ENCODE measurements at places on chromosomes 4 and X.

- DNase-seq: no peak
These were observed 15.5 kb upstream of the HTRA3 start for GRCh38 chr4:8254076-8254475.

GRCh38 chr4:183814461-183814860 is 90.6 kb upstream of the STOX2 start:
- DNase-seq: no peak

GRCh38 chr4:57078685-57079521 is 31.3 kb downstream of the IGFBP7 start:
- DNase-seq: no peak

DNA sequence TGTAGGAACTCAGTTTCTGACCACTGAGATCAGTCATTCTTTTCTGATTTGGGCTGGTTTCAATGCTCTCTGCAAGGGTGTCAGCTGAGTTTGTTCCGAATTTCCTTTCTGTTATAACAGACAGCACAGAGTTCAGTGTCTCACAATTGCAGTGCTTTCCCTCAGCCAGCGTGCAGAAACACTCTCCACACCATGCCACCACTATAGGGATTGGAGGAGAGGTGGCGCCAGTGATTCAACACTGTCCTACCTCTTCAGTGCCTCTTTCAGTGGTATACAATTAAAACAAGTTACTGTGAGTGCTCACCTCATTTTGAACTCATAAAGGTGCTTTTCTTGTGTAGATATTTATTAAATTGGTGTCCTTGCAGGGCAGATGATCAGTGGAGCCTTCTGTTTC is 413.2 kb upstream of the CXorf51B start:
- DNase-seq: no peak

DNA sequence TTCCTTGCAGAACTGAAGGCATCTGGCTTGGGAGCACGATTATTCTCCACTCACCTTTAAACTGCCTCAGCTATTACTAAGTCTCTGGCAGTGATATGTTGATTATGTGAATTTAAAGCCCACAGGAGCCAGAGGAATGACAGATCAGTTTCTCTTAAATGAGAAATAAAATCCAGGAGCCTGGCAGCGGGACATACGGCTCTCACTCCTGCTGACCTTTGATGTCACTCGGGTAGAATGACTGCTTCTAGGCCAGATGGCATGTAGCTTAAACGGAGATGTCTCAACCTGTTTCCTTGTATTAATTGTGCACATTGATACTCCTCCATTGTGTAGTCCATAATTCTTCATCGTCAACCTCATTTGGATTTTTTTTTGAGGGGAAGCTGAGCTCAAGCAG is 4.0 kb upstream of the CBLL2 start:
- DNase-seq: no peak

- peak; percentile 59 for DNase-seq
These were observed at the start of gene SLC25A5 for GRCh38 chrX:119467842-119468550. Gene SLC25A5 (plus strand): TSS chrX:119468444. CDS start chrX:119468516, 72 bp downstream.

DNA sequence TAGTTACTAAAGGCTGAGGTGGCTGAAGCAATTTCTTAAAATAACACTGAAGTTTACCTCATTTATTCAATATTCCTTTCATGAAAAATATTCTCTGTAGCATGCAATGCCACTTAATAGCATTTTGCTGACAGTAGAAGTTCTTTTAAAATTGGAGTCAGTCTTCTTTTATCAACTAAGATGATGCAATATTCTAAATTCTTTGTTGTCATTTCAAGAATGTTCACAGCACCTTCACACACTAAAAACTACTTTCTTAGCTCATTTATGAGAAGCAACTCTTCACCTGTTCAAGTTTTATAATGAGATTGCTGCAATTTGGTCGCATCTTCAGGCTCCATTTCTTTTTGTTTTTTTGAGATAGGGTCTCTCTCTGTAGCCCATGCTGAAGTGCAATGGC is 48.8 kb downstream of the ANAPC10 start:
- DNase-seq: no peak

GRCh38 chr4:157888281-157888680 is 284.5 kb downstream of the GASK1B start:
- no peak for DNase-seq

DNA sequence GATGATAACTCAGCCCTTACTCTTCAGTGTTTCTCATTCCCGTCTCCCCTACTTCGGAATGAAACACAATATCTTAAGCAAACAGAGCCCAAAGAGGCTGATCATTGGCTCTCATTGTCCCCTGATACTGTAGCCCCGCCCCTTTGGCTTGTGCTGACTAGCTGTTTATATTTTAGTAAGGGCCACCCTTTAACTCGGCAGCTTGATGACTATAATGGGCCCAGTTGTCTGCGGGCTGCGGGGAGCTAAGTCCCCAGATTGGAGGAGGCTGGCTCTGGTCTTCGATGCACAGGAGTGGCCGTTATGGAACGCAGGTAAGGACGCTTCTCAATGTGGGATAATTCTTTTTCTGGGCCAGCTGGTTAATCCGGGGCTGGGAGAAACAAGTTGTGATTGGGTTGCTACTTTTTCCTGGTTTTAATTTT is at the start of gene TRIM2:
Gene TRIM2 (plus strand): TSS at position 197 of the 425 bp plus-strand sequence. CDS start 88 bp downstream, at position 285.
- no peak for DNase-seq

DNA sequence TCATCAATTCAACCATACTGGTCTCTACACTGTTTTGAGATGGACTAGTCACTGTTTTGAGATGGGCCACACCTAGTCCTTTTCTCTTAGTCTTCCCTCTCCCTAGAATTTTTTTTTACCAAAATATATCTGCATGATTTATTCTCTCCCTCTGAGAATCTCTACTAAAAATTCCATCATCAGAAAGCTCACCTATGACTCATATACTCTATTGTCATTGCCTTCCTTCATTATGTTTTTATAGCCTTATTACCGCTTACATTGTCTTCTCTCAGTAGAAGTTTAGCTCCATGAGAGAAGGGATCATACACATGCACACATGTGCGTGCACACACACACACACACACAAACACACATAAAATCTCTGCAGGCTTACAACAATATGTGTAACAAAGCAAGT is 303.6 kb downstream of the PCDH10 start:
- DNase-seq: no peak

DNA sequence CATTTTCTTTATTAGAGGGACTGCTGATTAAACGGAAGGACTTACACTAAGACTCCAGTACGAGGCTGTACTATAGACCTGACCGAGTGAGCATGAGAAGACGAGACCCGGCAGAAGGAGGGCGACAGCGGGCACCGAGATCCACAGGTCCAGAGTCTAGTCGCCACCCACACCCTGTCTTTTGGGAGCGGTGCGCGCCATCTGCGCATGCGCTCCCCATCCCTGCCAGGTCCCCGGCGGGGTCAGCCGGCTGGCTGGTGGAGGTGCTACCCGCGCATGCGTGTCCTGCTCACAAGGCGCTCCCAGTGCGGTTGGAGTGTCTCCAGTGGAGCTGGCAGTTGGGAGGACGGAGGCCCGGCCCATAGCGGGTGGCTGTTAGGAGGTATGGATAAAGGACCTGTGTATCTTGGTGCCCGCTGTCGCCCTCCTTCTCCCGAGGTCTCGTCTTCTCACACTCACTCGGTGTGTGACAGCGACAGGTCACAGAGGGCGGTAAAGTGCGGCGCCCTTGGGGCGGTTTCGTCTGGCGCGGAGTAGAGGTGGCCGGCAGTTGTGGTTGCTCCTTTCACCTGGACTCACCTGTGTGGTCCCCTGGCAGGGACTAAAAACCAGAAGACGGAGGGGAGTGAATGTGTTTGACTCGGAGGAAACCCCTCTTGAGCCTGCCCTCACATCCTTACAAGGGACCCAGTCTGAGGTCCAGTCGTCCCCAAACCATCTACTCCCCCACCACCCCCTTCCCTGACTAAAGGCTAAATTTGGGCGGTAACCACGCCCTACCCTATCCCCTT is 7.6 kb upstream of the HSD17B10 start:
- peak; percentile 73 for DNase-seq

DNA sequence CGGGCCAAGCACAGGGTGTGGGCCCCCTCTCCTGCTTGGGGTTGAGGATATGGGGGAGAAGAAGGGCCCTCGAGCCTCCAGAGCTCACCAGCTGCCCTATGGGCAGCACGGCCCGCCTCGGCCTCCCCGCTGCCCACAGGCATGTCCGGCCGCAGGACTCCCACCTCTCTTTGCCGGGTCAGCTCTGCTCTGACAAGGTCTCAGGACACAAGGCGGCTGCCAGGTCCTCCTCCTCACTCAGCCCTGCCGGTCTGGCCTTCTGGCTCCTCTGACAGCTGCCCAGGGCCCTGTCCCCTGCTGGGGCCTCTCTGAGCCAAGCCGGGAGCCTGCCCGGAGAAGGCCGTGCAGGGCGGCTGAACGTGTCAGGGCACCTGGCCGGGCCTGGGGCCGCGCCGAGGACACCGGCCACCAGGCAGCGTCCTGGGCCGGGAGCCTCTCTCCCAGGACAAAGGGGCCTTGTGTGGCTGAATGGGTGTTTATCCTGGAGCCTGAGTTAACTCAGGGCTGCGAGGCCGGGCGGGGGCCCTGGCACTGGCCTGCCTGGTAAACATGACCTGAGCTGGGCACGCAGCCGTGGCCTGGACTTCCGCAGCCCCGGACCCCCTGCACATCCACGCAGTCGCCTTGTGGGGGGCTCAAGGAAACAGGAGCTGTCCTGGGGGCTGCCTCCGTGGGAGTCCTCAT is 25.7 kb downstream of the TACC3 start:
- DNase-seq: no peak

GRCh38 chrX:151398346-151398745 is 1.3 kb downstream of the VMA21 start:
- DNase-seq: no peak

- DNase-seq: peak; percentile 25
These were observed 1.1 kb downstream of the TMEM131L start for GRCh38 chr4:153466949-153467896.

DNA sequence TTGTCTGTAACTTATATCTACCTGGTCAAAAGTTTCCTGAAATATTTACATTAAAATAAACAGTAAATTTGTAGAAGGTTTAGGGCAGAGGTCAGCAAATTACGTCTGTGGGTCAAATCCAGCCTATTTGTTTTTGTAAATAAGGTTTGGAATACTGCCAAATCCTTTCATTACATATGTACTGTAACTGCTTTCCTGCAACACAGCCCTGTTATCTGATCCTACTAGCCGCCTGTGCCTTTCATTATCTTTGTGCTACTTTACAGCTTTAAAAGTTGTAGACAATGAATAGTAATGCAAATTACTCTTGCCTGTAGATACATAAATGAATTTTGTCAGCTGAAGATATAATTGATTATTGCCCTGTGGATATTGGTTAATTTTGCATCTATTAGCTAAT is 369.6 kb upstream of the SLC7A11 start:
- no peak for DNase-seq

GRCh38 chrX:153485396-153486080 is 9.2 kb upstream of the BGN start:
- DNase-seq: no peak

DNA sequence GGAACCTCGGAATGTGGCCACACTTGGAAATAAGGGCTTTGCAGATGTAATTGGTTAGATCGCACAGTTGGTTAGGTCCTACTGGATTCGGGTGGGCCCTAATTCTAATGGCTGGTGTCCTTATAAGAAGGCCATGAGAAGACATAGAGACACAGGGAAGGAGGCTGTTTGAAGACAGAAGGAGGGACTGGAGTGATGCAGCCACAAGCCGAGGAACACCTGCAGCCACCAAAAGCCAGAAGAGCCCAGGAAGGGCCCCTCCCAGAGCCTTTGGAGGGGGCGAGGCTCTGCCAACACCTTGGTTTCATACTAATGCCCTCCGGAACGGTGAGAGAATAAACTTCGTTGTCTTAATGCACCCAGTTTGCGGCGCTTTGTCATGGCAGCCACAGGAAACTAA is 47.0 kb downstream of the EVC start:
- no peak for DNase-seq

- no peak for DNase-seq
These were observed at the start of gene FRAS1 for GRCh38 chr4:78057135-78057599. Gene FRAS1 (plus strand): TSS chr4:78057323. CDS start chr4:78058010, 687 bp downstream.

DNA sequence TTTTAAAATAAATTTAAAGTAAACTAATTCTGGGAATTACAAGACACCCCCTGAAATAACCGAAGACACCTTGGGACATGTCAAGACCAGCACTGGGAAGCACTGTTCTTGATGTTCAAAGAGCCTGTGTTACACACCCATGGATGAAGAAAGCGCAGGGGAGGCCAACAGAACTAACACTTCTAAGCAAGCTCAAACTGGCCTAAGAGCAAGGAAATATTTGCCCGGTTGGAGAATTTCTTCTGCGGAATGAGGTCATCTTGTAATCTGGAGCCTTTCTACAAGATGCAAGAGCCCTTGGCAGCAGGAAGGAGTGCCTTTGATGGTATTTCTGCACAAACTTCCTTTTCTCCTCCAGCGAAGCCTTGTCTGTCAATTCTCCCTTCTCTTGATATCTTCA is 9.3 kb upstream of the EFHC2 start:
- DNase-seq: no peak

DNA sequence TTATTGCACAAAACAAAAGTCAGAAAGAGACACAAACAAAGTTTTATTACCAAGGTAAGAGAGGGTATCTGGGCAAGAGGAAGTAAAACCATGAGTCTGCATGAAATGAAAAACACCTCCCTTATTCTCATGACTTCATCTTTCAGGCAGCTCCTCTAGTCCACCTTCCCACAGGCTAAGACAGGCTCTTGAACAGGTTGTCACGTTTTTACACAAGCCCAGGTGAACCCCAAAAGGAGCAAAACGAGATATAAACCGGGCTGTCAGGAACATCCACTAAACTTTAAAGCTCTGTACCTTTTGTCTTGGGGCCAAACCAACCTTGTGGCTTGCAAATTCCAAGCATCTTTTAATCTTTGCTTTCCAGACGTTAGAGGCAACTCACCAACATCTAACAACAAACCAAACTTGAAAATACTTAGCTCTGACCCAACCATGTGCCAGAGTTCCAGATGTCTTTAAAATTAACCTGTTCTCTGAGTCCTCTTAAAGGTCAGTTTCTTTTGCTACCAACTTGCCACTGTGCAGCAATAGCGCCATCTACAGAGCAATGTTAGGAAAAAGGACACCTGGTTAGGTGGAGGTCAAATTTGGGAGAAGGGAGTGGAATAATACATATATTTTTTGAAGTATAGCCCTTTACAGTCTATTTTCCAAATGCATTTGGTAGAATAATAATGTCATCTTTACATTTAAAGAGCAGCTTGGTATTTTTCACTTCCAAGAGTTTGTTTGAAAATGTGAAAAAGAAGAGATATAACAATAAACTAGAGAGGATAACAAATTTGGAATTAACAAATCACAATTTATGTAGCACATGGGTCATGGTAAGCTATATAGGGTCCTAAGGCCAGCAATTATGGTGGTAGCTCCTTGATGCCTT is 73.1 kb downstream of the QRFPR start:
- DNase-seq: peak; percentile 34

DNA sequence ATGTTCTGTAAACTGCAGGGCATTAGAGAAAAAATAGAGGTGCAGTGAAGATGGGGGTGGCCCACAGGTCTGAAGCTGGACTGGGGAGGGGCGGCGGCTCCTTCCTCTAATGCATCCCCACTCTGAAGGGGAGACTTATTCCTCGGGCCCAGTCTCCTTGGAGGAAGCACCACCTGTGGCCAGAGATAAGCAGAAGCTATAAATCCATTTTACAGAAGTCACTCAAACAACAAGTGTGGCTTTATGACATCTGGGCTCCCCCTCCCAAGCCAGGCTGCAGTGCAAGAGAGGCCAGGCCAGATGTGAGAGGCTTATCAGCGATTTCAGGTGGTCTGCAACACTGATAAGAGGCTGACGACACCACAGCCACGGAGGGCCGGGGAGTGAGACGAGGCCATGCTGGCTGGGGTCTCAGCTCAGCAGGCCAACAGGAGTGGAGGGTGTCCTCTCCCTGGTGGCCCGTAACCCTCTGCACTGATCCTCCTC is 15.8 kb downstream of the CYTL1 start:
- DNase-seq: no peak

All from AML-193 (cell line).